ENCODE measurements at places on chromosomes 6 and 20.

GRCh38 chr20:57748601-57749130 is 38.9 kb upstream of the PMEPA1 start:
- peak; percentile 81 for DNase-seq

GRCh38 chr6:3759646-3760232 is 8.2 kb upstream of the PXDC1 start:
- peak; percentile 98 for DNase-seq

GRCh38 chr6:55399351-55399750 is 72.1 kb downstream of the GFRAL start:
- peak; percentile 24 for DNase-seq

- DNase-seq, result no peak
Measured at GRCh38 chr20:15913391-15914025, 659.7 kb downstream of the KIF16B start.

GRCh38 chr20:49979030-49979832 is 3.5 kb upstream of the SNAI1 start:
- peak; percentile 37 for DNase-seq

GRCh38 chr6:127554435-127555006 is 22.5 kb upstream of the C6orf58 start:
- DNase-seq, result peak; percentile 38

GRCh38 chr20:14696937-14697336 is 359.5 kb upstream of the FLRT3 start:
- DNase-seq, result no peak

DNA sequence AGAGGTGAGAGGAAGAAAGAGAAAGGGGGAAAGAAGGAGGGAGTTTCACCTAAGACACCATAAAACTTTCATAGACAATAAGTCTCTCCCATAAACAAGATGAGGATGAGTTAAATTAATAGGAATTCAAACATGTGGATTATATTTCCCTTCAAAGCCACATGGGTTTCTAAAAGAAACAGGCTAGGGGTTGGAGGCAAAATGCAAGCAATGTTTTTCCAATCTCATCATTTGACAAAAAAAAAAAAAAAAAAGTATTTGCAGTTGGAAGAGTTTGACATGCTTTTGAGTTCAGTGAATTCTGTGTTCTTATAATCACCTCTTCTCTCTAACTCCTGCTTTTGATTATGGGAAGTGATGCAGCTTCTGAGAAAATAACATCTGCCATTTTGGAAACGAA is 286.5 kb upstream of the PRND start:
- DNase-seq, result peak; percentile 87

GRCh38 chr6:4018924-4019236 is 60.1 kb downstream of the FAM217A start:
- no peak for DNase-seq

- DNase-seq, result no peak
Measured at GRCh38 chr6:150410399-150410798, 41.6 kb downstream of the IYD start.

- DNase-seq, result peak; percentile 16
Measured at GRCh38 chr6:36688063-36688738, 9.4 kb upstream of the RAB44 start.

DNA sequence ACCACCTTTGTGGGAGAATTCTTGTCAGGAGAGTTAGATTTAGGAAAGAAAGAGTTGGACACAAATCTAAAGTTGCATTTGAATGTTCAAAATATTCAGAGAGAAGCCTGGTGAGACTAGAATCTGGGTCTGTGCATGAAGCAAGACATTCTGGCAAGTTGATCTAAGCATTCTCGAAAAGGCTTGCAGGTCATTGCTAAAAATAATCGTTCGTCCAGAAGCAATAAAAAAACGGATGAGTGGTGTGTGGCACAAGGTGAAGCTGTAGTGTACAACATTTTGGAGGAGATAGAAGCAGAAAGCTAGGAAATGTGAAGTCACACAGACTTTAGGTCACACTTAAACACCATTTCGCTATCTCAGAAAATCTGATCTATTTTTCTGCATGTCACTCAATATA is 114.9 kb upstream of the IFNGR1 start:
- no peak for DNase-seq

- no peak for DNase-seq
Measured at GRCh38 chr6:138231381-138231886, 13.1 kb upstream of the PBOV1 start.

GRCh38 chr20:52921340-52921739 is 50.8 kb upstream of the TSHZ2 start:
- DNase-seq, result peak; percentile 92

- no peak for DNase-seq
Measured at GRCh38 chr6:24441599-24441904, 38.8 kb downstream of the MRS2 start.

Data from fibroblast of upper back skin (primary cell).